NCI-H2081 treated with DMSO at 0.1 percent for 48 hours (cell line): ENCODE measurements at places on chromosomes 1 and 21.

DNA sequence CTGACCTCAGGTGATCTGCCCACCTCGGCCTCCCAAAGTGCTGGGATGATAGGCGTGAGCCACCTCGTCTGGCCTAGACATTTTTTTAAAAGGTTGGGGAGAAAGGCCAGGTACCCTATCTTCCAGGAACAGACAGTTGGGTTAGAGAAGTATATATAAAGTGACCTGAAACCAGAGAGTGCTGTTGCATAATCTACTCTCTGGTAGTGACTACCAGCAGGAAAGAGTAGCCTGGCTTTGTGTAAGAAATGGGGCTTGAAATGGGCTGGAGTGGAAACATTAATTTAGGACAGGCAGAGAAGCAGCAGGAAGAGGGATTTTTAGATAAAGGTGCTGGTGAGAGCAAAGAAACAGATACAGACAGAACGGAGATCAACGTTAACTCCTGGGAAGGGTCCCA is 125.8 kb upstream of the HOOK1 start:
- no peak for DNase-seq

GRCh38 chr1:173603056-173603591 is at the start of gene SLC9C2:
Gene SLC9C2, minus strand, starts transcription at chr1:173603072. Its CDS starts 1,296 bp downstream, at chr1:173601776.
- DNase-seq, result no peak

- no peak for DNase-seq
Measured at GRCh38 chr21:35354078-35354477, 305.0 kb upstream of the RUNX1 start.

GRCh38 chr1:115924770-115925169 is 51.5 kb upstream of the SLC22A15 start:
- no peak for DNase-seq

- DNase-seq, result no peak
Measured at GRCh38 chr1:7069931-7070330, 284.7 kb downstream of the CAMTA1 start.

DNA sequence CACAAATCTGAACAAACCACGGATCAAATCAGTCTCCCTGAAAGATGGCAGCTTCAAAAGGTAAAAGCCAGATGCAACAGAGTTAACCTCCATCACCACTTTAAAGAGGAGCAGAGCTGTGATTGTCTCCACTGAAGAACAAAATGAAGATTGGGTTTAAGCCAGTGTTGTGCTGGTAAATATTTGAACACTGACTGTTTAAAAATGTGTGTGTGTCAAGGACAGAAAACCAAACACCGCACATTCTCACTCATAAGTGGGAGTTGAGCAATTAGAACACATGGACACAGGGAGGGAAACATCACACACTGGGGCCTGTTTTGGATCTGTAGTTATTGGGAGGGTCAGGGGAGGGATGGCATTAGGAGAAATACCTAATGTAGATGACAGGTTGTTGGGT is 83.9 kb downstream of the ST6GALNAC5 start:
- no peak for DNase-seq

- DNase-seq, result no peak
Measured at GRCh38 chr21:33937931-33938339, 22.3 kb upstream of the ATP5PO start.

DNA sequence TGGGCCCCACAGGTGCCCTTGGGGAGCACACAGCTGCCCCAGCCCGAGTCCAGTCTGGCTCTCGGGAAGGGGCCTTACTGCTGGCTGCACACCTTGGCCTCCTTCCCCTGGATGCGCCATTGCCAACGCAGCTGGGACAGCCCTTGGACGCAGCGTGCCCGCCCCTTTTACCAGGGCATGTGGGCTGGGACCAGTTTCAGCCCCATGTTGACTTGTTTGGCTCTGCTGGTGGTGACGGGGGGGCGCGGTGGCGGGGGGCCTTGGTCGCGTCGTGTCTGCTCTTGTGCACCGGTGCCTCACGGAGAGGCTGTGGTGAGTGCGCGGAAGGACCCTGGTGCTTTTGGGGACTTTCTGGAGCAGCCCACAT is 19.6 kb downstream of the SKI start:
- no peak for DNase-seq
